ENCODE measurements at places on chromosomes 3 and 15.

GRCh38 chr3:48639944-48640606, 4.8 kb upstream of the SLC26A6 start:
- DNase-seq, result no peak

GRCh38 chr3:155519078-155519477, 225.6 kb upstream of the STRIT1 start:
- no peak for DNase-seq

DNA sequence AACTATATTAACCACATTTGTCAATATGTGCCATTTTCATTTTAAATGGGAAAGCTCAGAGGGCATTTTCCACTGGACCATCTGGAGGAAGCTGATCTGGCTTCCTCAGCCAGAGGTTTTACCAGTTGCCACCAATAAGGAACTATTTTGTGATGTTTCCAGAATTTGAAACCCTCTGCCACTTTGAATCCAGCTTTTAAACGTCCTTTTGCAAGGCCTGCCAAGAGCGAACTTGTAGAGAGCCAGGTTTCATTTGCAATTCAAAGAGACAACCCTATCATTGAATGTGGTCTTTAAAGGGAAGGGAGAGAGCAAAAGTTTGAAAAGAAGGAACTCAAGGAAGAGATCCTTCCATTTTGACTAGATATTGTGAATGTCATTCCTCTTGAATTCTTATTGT, 123.3 kb upstream of the CHL1 start:
- no peak for DNase-seq

GRCh38 chr15:78434134-78434533, 3.9 kb upstream of the IREB2 start:
- no peak for DNase-seq

DNA sequence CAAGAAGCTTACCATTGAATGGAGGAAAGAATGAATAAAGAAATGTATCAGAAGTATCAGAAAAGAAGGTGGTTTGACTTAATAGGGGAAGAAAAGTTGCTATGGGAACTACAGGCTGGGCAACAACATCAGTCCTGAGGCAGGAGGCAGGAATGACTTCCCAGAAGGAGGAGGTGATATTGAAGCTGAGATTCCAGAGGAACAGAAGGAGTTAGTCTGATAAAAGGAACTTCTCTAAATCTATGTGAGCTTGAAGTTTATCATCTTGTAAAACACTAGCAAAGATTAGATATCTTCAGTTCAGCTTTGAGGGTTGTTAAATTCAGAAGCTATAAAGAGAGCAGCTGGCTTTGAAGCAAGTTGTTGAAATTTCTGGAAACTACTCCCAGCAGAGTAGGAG, 213.3 kb upstream of the THRB start:
- no peak for DNase-seq

- no peak for DNase-seq
Measured at GRCh38 chr15:38696109-38696727, 131.6 kb upstream of the RASGRP1 start.

DNA sequence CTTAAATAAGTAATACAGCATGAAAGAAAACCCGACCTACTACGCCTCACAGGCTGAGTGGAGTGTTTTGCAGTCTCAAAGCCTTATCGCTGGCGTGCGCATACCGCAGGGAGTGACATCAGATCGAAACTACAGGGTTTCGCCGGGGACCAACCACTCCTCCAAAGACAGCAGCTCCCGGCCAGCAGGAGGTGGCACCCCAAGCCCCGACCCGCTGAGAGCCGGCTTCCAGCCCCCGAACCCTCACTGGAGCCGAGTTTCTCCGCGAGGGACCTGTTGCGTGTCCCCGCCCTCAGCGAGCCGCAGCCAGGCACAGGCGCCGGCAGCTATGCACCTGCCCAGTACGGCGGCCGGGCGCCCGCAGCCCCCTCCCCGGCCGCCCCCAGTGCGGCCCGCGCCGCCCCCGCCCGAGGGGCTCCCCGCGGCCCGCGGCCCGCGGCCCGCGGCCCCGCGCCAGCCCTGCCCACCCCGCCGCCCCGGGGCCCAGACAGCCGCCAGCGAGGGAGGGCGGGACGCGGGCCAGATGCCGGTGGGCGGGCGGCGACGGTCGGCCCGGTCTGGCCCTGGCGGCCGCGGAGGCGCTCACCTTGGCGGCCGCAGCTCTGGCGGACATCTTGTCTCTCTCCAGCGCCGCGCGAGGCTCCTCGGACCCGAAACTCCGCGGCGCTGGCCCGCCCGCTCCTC, 710 bp downstream of the TJP1 start:
- no peak for DNase-seq

DNA sequence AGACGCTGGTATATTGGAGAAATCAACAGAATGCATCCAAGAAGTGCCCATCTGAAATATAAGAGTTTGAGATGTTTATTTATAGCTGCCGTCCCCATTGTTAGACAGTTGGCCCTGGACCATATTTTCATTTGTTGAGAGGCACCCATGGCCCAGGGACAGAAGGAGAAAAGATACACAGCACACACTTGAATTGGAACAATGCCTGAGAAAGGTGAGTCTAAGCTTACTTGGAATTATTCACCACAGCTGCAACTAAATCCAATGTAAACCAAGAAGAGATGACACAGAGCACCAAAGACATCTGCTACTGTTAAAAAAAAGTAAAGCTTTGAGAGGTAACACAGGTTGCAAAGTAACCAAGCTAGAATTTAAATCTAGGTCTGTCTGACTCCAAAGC, 525.5 kb upstream of the NAALADL2 start:
- no peak for DNase-seq

GRCh38 chr3:56890448-56891091, 88.8 kb upstream of the ARHGEF3 start:
- DNase-seq, result no peak

- no peak for DNase-seq
Measured at GRCh38 chr3:36945333-36945980, 603 bp upstream of the TRANK1 start.

GRCh38 chr3:72380193-72380592, 468.1 kb downstream of the SHQ1 start:
- DNase-seq, result no peak

DNA sequence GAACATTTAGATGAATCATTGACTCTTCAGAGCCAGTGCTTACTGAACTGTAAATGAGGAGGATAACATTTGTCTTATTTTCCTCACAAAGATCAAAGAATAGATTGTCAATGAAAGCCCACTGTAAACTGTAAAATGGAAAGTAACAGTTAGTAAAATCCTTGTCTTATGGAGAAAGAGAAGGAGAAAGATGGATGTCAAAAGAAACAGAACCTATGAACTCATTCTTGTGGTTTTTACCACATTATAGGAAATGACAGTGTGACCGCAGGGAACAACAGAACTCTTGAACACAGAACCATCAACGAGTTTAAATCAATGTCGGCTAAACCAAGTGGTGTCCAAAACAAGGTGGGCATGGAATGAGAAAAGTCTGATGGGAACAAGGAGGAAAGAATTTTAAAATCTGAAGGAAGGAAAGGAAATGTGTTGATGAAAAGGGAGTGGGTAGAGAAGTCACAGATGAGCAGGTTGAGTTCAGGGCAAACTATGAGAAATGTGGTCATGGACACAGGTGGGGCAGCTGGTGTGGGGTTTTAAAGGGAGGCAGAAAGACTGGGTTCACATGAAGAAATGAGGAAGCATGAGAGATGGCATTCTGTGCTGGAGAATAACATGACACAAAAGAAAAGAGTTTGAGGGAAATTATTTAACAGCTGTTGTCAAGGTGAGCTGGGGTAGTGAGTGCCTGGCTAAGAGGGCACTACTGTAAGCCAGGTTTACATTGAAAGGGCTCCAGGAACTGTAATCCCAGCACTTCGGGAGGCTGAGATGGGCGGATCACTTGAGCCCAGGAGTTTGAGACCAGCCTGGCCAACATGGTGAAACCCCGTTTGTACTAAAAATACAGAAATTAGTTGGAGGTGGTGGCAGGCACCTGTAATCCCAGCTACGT, 42.4 kb upstream of the ETV5 start:
- DNase-seq, result no peak

GRCh38 chr15:66841953-66842681, 140.1 kb downstream of the SMAD6 start:
- no peak for DNase-seq

DNA sequence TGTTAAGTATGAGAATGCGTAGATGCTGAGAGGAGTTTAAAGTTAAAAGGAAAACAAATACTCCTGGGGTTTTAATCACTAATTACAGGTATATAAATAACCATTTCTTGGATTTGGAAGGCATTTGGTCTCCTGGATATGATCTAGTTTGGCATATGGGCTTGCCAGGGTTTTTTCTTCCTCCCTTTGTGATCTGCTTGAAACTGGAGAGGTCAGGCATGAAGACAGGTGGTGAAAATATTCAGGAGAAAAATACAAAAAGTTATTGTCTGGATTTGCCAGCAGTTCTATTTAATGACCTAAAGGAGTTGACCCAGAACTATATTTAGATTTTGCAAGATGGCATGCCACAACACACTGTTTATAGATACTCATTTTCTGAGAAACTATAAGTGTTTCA, 136.3 kb downstream of the DIPK2A start:
- no peak for DNase-seq

GRCh38 chr3:156509189-156510174, 45.4 kb downstream of the SSR3 start:
- no peak for DNase-seq

DNA sequence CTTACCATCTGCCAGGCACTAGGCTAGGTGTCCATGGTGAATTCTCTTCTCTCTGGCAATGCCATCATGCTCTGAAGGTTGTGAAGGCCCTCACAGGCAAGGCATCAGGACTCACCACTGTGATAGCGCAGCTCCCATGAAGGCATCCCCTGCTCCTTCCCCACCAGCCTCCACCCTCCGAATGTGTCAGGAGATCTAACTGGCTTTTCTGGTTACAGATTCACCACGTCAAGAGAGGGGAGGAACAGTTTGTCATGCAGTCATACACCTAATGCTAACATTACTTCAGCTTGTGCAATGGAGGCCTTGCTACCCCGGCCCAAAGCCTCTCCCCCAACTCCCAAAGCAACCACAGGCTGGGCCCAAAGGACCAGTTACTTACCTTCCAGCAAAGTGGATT, 8.9 kb upstream of the CMTM8 start:
- no peak for DNase-seq

GRCh38 chr3:156643729-156644389, 30.5 kb upstream of the TIPARP start:
- no peak for DNase-seq

DNA sequence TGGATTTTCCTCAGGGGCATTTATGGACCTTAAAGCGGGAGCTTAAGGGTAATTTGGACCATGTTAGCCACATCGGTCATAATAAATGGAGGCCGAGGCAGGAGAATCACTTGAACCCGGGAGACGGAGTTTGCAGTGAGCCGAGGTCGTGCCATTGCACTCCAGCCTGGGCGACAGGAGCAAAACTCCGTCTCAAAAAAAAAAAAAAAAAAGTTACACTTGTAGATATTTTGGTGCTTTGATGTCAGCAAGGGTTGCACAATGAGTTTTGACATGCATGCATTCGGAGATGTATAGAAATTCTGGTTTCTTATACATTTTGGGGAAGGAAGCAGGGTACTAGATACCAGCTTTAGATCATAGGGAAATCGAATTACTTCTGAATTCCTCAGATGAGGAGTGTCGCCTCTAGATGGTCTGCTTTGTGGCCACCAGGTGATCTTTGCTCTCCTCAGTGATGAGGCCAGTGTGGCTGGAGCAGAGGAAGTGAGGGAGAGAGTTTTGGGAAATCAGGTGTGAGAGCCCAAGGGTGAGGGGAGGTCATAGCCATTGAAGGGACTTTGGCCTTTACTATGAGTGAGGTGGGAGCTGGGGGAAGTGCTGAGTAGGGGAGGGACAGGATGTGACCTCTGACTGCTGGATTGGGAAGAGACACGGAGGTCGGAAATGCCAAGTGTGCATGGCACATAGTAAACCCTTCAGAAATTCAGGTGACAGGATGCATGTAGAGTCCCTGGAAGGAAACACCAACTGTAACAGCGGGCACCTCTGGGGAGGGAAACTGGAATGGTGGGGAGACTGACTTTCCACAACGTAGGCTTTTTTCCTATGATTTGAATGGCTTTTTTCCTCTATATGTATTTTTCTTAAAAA, 8.4 kb upstream of the RBSN start:
- DNase-seq, result no peak

DNA sequence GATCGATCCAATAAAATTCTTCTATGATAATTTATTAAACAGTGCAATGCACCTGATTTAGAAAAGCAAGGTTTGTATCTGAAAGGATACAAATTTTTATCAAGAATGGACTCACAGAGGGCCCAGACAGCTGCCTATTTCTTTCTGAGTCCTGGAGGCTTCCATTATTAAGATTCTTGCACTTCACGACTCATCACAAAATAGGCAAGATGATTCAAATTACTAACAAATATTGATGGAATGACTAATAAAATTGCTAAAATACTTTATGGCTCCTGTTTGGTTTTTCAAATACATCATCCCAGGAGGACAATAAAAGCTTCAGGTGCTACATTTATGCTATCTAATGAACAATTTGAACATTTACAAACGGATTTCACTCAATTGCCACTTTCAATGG, 483.0 kb upstream of the AGTR1 start:
- no peak for DNase-seq

- DNase-seq, result no peak
Measured at GRCh38 chr3:28139288-28139687, 102.1 kb upstream of the CMC1 start.

DNA sequence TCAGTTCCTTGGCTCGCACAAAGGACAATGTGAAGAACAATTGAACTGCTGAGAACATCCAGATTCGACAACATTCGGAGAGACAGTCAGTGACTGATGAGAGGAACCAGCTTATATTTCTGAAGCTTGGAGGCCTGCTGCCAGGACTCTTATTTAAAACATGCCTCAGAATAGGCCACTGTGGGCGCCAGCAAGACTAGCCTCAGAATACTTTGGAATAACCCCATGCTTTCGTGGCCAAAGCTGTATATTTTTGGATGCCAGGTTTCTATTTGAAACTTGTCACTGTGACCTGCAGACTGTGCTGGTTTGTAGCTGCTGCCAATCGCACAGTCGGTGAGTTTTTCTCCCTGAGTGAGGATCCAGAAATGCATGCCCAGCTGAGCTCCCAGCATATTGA, 129.9 kb upstream of the UBE3A start:
- no peak for DNase-seq

DNA sequence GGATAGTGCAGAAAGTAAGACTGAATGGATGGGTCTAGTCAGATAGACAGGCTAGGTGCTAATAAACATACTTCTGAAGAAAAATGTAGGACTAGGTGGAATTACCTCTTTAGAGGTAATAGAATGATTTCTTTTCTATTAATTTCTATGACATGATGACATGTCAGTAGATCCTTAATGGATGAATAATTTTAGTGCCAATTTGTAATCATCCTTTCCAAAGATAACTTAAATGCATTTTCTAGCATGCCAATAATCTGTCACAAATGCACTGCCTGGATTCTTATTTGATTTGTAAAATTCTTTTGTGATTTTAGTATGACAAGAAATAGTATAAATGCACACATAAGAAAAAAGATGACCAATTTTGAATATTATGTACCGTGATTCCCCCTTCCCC, 356.7 kb downstream of the NAALADL2 start:
- no peak for DNase-seq

GRCh38 chr15:93046120-93046519, 42.9 kb downstream of the RGMA start:
- DNase-seq, result no peak

- DNase-seq, result no peak
Measured at GRCh38 chr3:38576526-38577370, 72.7 kb downstream of the SCN5A start.

GRCh38 chr15:28946803-28947202, 61.0 kb downstream of the APBA2 start:
- no peak for DNase-seq

GRCh38 chr3:82088749-82089148, 327.3 kb upstream of the GBE1 start:
- no peak for DNase-seq
